ACHN (cell line): ENCODE measurements at places on chromosomes 6 and 20.

GRCh38 chr20:57381596-57382503, 9.3 kb upstream of the RBM38 start:
- DNase-seq = peak; percentile 63

- no peak for DNase-seq
Observed at GRCh38 chr6:144317736-144318135, 32.6 kb downstream of the UTRN start.

- no peak for DNase-seq
Observed at GRCh38 chr20:58109918-58110635, 118.4 kb downstream of the ANKRD60 start.

DNA sequence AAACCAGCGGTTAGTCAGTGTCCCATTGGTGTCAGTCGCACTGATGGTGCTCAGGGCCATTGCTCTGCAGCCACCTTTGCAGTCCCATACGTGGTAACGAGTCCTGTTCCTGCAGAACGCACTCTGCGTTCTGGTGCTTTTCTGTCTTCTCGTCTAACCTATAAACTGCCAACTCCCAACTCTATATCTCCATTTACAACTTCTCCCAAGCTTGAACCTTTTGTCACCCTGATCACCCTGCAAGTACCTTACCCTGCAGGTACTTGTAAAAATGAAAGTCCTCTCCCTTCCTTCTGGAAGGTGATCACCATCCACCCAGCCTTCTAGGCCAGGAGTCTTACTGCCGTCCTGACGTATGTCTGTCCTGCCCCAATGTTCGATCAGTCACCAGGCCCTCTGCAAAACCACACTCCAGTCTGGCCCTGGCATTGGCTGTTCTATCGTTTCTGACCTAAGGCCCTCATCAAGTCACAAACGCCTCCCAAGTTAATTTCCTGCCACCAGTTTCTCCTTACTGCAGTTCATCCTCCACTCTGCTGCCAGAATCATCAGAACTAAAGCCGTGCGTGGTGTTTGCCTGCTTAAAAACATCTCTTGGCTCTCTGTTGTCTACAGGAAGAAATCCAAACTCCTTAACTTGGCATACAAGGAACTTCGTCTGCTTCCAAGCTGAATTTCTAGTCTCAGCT, 7.9 kb downstream of the RREB1 start:
- DNase-seq = no peak
